ENCODE measurements at places on chromosomes 11 and 22.

DNA sequence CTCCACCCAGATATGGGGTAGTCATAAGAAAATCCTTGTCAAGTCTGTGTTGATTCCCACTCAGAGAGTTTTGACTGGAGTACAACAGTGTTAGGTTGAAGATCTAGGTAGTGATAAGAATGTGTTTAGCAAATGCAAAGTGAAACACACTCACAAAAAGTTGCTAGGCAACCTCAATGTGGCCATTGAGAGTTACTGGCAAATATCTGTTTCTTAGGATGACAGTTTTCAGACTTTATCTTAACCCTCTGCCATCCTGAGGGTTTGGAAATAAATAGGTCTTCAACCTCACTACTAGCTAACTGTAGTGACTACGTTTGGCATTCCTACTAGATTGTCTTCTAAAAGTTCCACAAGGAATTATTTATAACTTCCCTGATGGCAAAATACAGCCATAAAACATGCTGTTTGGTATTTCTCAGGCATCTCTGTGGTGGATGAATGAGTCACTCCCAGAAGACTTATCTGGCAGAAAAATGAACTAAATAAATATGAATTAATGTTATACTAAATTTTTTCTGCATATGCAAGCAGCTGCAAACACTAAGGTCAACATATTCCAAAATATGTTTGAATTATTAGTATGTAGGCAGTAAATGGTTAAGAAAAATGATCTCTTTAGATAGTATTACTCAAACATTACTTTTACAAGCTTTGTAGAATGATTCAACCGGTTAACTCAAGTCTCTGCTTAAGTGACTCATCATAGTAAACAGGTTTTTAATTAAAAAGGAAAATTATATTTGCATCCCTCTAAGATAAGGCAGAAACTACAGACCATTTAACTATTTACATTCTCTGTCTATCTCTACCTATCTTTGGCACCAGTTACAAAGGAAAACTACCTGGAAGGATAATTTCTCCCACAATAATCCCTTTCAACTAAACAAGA is 17.1 kb upstream of the SYTL2 start:
- DNase-seq = no peak

DNA sequence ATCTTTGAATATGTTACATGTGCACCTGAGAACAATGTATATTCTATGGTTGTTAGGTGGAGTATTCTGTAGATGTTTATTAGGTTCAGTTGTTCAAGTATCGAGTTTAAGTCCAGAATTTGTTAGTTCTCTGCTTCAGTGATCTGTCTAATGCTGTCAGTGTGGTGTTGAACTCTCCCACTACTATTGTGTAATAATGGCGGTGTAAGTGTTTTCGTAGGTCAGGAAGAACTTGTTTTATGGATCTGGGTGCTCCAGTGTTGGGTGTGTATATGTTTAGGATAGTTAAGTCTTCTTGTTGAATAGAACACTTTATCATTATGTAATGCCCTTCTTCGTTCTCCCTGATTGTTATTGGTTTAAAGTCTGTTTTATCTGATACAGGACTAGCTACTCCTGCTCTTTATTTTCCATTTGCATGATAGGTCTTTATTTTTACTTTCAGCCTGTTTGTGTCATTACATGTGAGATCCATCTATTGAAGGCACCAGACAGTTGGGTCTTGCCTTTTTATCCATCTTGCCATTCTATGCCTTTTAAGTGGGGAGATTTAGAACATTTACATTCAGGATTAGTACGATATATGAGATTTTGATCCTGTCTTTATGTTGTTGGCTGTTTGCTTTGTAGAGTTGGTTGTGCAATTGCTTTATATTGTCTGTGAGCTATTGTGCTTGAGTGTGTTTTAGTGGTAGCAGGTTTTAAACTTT is 121.6 kb downstream of the DDX10 start:
- no peak for DNase-seq

- no peak for DNase-seq
These were observed 255.5 kb downstream of the DYNC2H1 start for GRCh38 chr11:103364687-103365086.

GRCh38 chr11:64165481-64165841 is 452 bp downstream of the MACROD1 start:
- no peak for DNase-seq

DNA sequence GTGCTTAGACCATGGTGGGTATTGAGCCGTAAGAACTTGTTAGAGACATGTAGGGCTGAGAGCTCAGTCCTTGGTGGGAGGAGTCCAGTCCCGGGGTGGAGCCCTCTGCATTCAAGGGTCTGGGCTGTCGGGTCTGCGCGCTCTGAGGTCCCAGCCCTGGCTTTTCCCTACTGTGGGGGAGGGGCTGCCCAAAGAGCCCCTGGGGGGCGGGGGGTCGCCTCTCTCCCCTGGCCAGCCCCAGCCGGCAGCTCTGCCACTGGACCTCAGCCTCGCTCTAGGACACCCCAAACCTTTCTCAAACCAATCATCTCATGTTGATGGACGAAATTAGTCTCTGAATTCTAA is 1006.4 kb downstream of the BRD1 start:
- no peak for DNase-seq

DNA sequence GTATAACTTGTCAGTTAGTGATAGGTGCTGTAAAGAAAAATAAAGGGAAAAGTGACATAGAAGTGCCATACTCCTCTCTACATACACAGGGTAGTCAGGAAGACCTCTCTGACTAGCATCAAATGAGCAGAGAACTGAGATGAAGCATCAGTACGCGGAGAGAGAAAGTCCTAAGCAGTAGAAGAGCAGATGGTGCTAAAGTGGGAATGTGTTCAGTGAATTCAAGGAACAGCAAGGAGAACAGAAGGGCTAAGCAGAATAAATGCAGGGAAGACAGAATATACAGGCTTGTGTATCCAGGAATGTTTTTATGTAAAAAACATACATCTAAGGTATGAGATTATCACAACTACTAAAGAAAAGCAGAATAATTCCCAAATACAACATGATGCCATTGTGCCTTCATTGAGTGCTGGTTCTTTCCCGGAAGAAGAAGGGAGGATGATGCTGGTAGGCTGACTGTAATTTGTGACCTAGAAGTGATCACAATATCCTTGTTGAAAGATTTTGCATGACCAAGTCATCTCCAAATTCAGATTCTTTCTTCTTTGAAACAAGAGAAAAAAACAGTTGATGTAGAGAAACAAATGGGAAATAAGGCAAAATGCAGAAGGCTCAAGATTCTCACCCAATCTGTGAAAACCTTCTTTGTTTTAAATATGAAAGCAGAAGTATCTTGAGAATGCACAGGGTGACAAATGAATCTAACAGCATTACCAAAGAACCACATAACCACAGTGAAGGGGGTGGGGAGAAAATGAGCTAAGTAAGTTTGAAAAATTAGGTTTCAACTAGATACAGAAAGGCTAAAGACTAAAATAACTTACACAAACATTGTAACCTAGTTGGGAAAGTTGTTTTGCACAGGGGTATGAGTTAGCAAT is 20.5 kb downstream of the MRE11 start:
- no peak for DNase-seq

DNA sequence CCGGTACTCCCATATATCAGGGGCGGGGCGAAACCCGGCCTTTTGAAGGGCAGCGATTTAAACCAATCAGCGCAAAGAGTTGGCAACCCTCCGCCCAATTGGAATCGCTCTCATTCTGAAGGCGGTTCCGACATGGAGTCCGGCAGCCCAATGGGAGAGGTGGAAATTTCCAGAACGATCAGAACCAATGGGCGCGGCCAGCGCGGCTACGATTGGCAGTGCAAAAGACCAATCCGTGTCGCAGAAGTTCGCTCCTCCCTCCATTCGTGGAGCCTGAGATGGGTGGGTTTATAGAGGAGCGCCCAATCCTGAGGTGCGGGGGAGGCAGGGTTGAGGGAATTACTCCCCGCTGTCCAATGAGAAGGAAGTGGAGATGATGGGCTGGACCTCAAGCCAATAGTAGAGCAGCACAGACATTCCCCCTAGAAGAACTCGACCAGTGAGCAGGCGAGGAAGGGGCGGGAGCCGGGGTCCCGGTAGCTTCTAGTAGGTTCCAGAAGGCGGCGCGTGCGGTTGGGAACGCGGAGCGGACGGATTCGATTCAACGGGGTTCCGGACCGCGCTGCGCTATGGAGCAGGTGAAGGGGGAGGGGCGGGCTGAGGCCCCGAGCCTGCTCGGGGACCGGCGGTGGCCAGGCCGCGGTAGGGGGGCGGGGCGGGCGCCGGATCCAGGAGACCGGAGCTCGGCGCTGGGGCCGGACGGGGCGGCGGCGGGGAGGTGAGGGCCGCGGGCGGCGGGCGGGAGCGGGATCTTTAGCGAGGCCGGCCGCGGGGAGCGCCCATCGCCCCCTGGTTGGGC is at the start of gene STIP1:
Gene STIP1 (plus strand): TSS at position 479 of the 799 bp plus-strand sequence. CDS start 91 bp downstream, at position 570.
- DNase-seq = peak; percentile 98

GRCh38 chr11:99015634-99016454 is 4.9 kb upstream of the CNTN5 start:
- DNase-seq = no peak

DNA sequence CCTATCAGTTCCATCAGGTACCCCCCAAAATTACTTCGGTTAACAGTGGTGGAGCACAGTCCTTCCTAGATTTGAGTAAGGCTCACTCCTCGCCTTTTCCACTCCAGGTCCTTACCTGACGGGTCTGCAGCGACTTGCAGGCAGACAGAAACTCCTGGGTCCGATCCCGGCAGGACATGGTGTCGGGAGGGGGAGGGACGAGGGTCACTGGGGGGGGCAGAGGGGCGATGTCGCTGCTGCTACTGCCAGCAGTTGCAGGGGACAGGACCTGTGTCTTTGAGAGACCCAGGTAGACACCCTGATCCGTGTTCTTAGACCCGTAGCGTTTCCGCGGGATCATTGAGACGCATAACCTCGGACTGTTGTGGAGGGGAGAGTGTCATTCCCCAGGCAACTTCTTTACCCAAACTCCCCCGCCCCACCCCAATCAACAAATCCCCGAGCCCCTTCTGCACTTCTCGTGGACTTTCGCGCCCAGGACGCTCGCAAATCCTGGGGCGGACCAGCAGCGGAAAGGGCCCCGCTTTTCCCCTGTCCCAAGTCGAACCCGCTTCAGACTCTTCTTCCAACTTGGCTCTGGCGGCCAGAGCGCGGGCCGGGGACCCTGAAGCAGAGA is 839 bp downstream of the STX5 start:
- no peak for DNase-seq

DNA sequence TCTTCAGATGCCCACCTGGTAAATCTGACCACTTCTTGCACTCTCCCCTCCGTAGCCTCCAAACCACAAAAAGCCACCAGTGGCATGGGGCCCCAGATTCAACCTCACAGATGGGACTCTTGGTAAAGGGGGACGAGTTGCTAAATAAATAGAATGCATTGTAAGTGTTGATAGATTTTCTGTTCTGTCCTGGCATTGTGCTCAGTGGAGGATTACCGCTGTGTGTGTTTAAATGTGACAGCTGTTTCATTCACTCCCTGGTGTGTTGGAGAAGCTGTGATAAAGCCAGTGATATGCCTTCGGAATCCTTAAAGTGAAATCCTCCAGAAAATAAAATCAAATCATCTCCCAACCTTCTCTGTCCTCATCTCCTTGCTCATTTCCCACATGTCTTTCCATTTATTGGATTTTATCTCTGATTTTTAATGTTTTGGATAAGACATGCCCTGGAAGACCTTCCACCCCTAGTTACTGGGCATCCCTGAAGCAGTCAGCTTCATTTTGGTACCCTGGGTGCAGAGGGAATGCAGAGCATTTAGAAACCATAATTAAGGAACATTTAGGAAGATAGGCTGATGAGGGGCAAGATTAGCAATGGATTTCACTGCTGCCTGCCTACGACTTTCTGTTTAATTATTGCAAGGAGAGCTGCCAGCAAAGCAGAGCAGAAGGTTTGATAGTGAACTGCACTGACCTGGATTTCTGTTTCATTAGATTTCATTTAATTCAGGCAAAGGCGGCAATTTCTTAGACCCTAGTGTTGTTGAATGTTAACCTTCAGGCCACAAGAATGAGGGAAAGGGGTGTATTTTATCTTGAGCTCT is 460.9 kb upstream of the KIRREL3 start:
- DNase-seq = no peak

GRCh38 chr11:59769828-59770227 is 14.7 kb downstream of the STX3 start:
- no peak for DNase-seq

DNA sequence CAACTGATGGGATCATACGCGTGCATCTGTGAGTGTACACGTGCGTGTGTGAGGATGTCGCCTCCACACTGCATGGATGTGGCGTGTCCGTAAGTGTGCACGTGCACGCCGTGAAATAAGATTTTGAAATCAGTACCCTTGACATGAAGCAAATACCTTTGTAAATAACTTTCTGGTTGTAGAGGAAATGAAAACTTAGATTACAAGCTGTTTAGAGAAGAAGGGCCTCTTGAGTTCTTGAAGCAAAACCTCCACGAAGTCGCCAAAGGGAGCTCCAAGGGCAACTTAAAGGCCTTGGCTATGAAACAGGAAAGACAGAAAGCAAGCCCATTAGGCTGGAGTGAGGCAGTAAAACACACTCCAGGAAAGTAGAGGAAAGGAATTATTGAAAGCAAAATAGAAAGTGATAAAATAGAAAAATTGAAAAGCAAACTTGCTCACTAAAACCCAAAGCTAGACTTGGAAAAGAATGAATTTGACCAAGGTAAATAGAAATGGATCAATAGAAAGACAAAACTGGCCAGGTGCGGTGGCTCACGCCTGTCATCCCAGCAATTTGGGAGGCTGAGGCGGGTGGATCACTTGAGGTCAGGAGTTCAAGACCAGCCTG is 29.7 kb upstream of the TOLLIP start:
- no peak for DNase-seq

- no peak for DNase-seq
These were observed 17.1 kb upstream of the TFIP11 start for GRCh38 chr22:26529345-26529744.

- DNase-seq = peak; percentile 23
These were observed 108.4 kb downstream of the GGTLC2 start for GRCh38 chr22:22752556-22753477.

DNA sequence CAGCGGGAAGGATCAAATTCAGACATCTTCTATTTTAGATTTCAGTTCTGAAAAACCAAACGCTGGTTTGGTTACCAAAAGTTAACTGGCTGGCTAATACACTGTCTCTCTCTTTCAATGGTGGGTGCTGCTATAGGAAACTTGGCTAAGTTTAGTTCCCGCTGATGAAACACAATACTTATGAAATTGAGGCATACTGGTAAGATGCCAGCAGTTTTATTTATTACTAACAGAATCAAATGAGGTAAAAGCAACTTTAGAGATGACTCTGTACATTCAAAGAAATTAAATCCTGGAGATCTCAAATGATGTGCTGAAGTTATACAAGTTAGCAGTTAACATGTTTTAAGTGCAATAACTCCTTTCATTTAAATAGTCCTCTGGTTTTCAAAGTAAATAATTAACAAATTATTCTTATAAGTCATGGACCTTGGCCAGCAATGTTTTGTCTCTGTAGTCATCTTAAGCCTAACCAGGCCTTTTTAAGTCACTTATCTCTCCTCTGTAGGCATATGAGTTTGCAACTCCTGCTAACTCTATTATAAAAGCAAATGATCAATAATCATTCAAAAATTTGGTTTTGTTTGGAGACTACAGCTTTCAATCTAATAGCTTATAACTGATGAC is 54.8 kb downstream of the PAK1 start:
- no peak for DNase-seq

GRCh38 chr11:57160665-57161064 is 21.1 kb upstream of the LRRC55 start:
- DNase-seq = no peak

All from activated CD8-positive, alpha-beta memory T cell treated with anti-CD3 and anti-CD28 coated beads, Interleukin-2, amount 50 U/mL, for 48 hours (primary cell).